ENCODE measurements at places on chromosomes 6 and 20. TPM values are rescaled to one million over a fixed set of nuclear protein-coding genes. Genes with fewer than 3 reads are reported as not detected.

DNA sequence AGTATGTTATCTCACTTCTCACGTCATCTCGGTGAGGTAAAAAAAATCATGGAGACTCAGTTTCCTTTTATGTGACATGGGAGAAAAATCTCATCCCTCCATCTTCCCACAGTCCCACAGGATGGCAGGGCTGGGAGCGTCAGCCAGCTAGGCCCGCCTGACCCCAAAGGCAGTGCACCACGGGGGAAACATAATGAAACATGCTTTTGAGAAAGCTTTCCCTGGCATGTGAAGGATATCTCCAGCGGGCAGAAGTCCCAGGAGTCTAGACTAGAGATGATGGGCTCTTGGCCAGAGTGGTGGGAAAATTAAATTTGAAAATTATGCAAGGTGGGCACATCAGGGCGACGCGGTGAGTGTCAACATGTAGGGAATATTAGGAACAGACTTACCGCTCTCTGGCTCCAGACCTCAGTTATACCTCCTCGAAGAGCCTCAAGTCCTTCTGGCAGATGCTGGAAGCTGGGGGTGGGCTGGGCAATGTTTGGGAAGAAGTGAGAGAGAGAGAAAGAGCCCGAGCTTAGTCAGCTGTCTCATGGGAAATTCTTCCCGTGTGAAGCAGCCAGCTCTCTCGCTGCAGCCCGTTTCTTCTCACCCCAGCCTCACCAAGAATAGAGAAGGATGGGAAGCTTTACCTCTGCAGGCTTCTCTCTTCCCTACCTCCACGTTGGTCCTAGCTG, 52.3 kb downstream of the MOCS1 start:
- no peak for DNase-seq

GRCh38 chr6:134345789-134346188, 27.9 kb upstream of the SGK1 start:
- no peak for DNase-seq

GRCh38 chr20:50663095-50663821, 28.1 kb downstream of the RIPOR3 start:
- no peak for DNase-seq

GRCh38 chr6:14626556-14626955, 509.0 kb downstream of the CD83 start:
- DNase-seq = no peak

- DNase-seq = no peak
Measured at GRCh38 chr20:63067266-63067635, 60.5 kb upstream of the BHLHE23 start.

- peak; percentile 70 for DNase-seq
Measured at GRCh38 chr6:12060780-12061609, 48.9 kb downstream of the HIVEP1 start.

GRCh38 chr6:134464690-134465411, 146.9 kb upstream of the SGK1 start:
- DNase-seq = peak; percentile 85

Gene ATAT1
- 7.0 TPM for total RNA-seq

Gene EYS
- total RNA-seq = 0.17 TPM
